HCT116 (cell line): ENCODE measurements at places on chromosomes 3 and 15.

GRCh38 chr3:166445865-166446264 is 608.6 kb upstream of the BCHE start:
- no peak for DNase-seq

DNA sequence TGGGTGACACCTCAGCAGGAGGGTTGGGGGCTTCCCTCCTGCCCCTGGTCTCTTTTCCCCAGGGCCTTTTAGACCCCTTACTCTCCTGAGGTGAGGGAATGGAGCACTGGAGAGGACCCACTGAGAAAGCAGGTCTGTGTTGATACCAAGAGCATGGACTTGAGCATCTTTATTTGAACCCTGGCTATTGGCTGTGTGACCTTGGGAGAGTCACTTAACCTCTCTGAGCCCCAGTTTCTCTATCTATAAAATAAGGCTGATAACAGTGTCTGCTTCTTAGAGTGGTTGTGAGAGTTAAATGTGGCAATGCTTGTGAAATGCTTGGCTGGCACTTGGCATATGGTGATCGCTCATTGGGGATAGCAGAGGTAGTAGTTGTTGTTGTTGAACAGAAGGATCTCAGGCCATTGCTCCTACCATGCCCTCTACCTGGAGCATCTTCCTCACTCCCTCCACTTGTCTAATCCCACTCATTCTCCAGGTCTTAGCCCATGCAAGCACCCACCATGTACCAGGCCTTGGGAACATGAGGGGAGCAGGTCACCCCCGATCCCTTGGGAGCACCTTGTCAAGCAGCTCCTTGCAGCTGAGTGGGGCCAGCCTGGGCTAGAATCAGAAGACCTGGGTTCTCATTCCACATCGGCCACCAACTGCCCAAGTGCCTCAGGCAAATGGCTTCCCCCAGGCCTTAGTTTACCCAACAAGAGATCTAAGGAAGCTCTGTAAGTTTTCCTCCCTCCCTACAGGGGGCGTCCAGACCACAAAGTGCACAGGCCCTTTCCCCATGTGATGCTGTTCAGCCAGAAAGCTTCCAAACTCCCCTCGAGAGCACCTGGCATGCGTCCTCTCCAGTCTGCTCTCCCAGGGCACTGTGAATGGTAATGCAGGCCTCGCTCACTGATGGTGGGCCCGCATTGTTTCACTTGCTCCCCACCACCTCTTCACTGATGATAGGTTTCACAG is 96.7 kb downstream of the LSM3 start:
- peak; percentile 16 for DNase-seq

- no peak for DNase-seq
Observed at GRCh38 chr3:5296362-5296761, 108.9 kb downstream of the EDEM1 start.

DNA sequence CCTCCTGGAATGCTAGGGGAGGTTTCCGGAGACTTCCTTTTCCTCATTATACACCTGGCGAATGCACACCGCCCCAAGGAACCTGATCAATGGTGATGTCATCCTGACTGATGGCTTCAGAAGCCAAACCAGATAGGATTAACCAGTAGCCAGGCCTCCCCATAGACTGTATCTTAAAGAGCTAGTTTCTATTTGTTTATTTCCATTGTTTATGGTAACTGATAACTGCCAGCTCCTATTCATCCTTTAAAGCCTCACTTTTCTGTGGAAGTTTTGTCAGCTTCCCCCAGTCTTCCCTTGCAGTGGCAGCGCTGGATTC is at the start of gene MKRN2OS:
Gene MKRN2OS (minus strand): TSS at position 27 of the 319 bp plus-strand sequence. CDS start 35 bp downstream, outside the sequence.
- DNase-seq: peak; percentile 29

DNA sequence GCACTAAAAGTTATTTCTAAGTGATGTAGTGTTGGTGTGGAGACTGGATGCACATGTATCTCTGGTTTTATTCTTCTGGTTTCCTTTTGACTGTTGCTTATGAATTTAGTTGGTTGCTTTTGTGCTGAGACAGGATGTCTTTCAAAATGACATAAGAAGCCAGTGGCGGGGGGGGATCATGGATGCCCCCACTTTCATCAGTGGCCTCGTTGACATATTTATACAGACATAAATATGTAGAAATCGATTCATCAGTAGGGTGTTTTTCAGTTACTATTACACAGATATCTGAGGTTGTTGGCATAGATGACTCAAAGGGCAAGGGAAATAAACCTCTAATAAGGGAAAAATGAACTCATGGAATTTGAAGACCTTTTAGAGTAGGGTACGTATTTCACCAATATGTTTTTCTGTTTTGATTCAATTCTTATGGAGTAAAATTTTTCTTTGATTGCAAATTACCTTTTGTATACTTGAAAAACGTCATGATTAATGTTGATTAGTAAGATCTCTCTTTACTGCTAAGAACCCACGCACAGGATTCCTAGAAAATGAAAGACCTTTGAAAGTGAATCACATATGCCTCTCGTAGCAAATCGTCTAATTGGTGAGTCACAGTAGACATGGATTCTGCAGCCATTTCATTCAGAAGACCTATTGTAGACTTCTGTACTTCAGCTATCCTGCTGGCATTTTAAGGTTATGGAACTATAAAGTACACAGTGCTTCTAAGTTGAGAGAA is 97.4 kb upstream of the RBMS3 start:
- DNase-seq: no peak

DNA sequence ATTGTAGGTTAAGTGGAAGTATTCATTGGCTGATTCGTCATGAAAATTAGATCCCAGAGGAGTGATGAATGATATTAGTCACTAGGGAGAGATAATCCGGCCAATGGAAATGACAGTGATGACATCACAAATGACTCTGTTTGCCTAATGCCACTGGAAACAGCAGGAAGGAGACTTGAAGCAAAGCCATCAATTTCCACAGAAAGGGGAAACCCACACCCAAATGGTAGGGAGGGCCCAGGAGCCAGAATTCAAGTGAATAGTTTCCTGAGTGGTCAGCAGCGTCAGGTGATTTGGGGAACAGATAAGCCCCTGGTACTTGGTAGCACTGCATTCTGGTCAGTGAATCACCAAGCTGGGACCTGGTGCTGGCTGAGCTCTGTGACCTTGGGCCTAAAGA is 3.3 kb upstream of the ADAMTS9 start:
- DNase-seq: no peak

DNA sequence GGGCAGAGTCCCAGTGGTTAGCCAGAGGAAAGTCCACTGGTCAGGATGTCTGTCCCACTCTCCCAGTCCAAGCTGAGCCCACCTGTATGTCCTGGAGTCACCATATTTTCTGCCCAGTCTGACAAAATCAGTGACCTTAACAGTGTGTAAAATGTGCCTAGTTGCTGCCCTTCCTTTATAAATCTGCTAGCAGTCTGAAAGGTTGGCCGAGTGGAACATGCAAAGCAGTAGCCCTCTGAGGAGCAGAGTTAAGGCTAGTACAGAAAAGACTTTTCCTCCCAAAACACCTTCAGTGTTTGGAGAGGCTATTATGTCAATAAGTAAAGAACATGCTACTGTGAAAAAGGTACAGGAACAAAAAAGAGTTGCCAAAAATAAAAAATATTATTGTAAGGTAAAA is 15.3 kb downstream of the TTC21A start:
- no peak for DNase-seq

DNA sequence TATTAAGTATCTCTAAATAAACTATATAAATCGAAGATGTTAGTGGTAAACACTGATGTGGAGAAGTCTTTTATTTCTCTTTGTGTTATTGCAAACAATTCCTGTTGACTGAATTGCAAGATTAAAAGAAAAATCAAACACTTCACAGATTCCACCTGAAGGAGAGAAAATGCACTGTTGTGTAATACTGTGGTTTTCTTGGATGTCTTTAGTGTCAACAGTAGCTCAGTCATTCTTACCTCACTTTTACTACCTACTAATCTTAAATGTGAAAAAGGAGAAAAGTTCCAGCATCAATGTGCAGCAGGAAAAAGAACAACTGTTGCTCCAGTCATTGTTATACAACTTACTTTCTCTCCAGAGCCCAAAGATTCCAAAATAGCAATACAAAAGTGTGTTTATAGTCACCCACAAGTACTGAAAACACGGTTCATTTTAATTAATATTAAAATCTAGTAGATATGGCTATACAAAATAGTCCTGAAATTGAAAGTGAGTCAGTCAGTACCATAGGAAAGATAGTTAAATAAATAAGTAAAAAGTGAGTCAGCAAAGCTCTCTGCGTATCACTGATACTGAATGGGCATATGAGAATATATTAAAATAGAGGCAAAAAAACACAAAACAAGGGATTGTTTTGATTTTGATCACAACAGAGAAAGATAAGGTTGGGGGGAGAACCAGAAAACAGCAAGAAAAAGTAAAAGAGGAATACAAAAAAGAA is 90.5 kb upstream of the CSPG5 start:
- DNase-seq: no peak

DNA sequence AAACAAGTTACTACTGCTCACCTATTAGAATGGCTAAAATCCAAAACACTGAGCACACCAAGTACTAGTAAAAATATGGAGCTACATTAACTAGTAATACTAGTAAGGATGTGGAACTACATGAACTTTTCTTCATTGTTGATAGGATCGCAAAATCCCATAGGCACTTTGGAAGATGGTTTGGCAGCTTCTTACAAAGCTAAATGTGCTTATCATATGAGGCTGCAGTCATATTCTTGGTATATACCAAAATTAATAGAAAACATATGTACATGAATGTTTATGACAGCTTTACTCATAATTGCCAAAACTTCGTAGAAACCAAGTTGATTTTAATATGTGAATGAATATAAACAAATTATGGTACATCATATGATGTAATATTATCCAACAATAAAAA is 366.8 kb upstream of the KCNMB2 start:
- DNase-seq: no peak

- no peak for DNase-seq
Observed at GRCh38 chr15:90840157-90840855, 28.1 kb upstream of the FURIN start.

DNA sequence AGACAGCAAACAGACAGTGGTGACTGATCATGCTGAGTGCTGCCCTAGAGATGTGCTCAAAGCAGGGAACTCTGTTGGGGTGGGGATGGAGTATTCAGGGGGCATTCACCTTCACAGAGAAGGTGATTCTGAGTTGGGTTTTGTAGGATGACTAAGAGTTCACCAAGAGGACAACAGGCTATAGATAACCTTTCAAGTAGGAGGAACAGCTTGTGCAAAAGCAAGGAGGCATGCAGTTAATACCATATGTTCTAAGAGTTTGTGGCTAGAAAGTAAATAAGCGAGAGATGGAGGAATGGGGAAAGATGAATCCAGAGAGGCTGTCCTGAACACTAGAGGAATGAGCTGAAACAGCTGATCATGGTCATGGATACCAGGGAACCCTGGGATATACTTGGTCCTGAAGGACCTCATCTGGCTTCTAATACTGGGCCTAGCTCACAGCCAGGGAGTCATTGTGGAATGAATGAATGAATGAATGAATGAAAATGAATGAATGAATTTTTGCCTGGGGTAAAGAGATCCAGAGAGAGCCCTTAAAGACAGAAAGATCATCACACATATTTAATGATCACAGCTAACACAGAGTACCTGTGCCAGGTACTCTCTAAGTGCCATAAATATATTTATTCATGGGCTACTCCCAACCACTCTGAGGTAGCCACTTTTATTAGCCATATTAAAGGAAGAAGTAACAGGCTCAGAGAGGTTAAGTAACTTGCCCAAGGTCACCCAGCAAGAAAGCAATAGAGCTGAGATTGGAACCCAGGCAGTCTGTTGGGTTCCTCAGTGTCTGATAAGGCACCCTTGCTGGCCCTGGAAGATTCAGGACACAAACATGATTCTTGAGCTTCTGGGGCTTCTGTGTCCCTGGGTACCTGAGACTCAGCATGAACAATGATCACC is 22.0 kb downstream of the SMAD6 start:
- DNase-seq: peak; percentile 62

- DNase-seq: no peak
Observed at GRCh38 chr3:45964139-45964538, 20.9 kb downstream of the CXCR6 start.

GRCh38 chr3:151318313-151318712 is 1.7 kb upstream of the GPR87 start:
- no peak for DNase-seq

DNA sequence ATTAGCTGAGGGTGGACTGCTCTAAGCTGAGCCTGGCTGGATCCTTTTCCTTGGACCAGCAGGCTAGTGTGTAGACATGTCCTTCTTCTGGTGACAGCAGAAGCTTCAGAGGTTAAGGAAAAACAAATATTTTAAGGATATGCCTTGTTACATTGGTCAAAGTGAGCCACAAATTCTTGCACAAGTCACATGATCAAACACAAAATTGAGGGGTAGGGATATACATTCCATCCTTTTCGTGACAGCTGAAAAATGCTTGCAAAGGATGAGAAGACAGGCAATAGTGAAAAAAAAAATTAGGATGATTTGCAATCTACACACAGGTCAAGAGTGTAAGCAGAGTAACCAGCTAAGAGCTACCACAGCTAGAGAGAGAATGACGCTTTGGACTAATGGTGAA is 21.1 kb upstream of the OXTR start:
- no peak for DNase-seq

- DNase-seq: no peak
Observed at GRCh38 chr3:178329936-178330335, 206.3 kb upstream of the KCNMB2 start.

GRCh38 chr3:124560666-124561215 is 169.5 kb upstream of the UMPS start:
- no peak for DNase-seq

DNA sequence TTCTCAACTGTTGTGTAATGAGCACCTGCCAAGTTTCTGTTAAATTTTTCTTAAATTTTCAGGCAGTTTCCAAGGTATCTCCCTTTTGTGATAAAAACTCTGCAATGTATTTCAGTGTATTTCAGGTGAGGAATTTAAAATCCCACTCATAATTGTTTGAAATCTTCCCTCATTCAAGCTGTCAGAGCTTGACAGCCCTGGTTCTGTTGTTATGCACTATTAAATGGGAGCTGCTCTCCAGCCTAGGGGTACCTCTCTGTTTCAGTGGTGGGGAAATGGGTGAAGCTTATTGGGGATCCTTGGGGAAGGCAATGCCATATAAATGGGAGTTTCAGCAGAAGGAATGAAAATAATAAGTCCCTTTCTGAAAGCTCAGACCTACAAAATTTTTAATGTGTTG is 178.0 kb upstream of the TMCO5A start:
- no peak for DNase-seq

GRCh38 chr15:59191855-59192237 is 14.8 kb upstream of the LDHAL6B start:
- DNase-seq: peak; percentile 55

GRCh38 chr15:66581972-66582537 is 16.3 kb upstream of the LCTL start:
- DNase-seq: no peak

DNA sequence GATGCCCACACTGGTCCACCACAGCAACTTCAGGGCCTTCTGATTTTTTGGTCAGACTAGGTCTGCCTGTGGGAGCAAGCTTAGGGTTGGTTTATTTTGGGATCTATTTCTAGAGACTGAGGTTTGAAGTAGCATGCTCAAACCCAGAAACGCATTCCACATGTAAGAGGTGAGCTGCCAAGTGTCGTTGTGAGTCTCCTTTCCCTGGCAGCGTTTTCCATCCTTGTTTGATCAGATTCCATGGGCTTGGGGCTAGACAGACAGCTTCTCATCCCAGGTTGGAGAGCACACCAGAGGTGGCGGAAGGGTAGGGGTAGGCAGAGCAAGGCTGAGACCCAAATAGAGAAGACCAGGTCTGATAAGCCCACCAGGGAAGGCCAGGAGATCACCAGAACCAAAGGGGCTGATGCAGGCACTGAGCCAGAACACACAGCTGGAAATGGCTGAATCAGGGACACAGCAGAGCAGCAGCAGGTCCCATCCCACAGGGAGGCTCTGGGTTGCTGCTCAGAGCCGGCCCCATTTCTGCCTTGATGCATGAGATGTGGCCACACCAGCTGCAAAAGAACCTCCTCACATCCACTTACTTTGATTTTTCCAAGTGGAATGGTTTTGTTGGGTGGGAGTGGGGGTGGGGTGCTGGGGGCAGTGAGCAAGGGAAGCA is 186.8 kb downstream of the THSD4 start:
- DNase-seq: no peak
